CD4-positive, alpha-beta T cell (primary cell): ENCODE measurements at places on chromosomes 7 and 10.

DNA sequence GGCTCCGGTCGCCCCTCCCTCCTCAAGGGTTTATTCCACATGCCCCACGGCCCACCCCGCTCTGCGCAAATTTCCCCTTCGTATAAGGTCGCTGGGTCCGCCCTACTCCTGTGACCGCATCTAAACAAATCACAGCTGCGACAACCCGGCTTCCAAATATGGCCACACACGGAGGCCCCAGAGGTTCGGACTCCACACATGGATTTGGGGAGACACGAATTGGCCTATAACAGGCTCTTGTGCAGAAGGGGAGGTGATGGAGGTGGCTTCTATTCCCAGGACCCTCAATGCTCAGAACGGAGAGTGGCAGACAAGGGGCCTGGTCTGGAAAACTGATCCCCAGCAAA, 90.1 kb downstream of the FOXL3 start:
- DNase-seq = no peak

GRCh38 chr7:83663131-83663530, 14.2 kb upstream of the SEMA3E start:
- DNase-seq = no peak

- DNase-seq = no peak
Measured at GRCh38 chr7:151706277-151707104, 170.4 kb downstream of the PRKAG2 start.

DNA sequence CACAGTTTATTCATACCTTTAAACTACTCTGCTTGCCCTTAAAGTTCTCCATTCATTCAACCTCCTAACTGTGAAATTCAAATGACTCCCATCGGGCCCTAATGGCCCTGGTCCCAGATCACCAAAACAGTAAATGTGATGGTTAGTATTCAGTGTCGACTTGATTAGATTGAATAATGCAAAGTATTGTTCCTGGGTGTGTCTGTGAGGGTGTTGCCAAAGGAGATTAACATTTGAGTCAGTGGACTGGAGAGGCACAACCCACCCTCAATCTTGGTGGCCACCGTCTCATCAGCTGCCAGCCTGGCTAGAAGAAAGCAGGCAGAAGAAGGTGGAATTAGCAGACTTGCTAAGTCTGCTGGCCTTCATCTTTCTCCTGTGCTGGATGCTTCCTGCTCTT, 80.1 kb upstream of the PLXNA4 start:
- no peak for DNase-seq

GRCh38 chr7:41002741-41003610, 699.9 kb downstream of the INHBA start:
- no peak for DNase-seq

DNA sequence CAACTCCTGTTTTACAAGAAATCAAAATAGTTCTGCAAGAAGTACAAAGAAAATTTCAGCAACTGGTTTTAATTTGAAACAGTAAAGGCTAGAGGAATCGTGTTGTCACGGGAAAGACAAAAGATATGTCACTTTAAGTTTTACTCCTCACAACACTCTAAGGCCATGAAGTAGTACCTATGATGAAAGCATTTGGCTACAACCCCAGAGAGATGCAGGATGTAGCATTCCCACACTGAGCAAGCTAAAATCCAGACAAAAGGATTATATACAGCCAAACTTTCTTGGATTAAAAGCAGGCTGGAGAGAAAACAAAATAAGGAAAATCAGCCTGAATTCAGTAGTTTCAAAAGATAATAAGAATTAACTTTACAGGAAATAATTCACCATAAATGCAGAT, 245.5 kb upstream of the STEAP1 start:
- DNase-seq = no peak

DNA sequence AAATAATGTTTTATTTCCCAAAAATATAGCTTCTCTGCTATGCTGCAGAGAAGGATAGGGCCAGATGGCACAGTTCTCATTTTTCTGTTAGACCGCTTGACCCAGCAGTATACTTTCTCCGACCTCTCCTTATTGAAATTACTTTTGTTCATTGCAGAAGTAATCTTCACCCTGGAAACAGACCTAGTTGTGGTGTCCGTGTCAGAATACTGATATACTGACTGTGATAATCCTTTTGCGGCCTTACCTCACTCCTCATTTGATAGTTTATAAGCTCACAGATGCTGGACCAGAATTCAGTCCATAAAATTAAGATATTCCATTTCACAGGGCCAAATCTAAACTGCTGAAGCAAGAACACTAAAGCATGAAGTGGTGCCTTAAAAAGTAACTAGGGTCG, 260.6 kb upstream of the DKK1 start:
- no peak for DNase-seq

DNA sequence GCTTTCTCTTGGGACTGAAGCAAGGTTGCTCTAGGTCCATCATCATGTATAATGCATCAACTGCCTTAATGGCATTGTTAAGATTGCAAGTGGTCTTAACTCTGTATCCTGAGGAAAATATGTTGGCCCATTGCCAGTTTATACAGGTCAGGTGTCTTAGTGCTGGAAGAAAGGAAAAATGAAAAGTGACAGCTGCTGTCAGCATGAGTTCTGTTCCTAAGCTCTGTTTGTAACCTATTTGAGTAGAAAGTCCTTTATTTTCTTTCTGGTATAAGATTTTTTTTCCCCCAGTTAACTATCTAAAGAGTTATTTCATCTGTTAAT, 127.2 kb downstream of the SRI start:
- no peak for DNase-seq

- no peak for DNase-seq
Measured at GRCh38 chr10:43594944-43595589, 11.2 kb upstream of the ZNF485 start.

DNA sequence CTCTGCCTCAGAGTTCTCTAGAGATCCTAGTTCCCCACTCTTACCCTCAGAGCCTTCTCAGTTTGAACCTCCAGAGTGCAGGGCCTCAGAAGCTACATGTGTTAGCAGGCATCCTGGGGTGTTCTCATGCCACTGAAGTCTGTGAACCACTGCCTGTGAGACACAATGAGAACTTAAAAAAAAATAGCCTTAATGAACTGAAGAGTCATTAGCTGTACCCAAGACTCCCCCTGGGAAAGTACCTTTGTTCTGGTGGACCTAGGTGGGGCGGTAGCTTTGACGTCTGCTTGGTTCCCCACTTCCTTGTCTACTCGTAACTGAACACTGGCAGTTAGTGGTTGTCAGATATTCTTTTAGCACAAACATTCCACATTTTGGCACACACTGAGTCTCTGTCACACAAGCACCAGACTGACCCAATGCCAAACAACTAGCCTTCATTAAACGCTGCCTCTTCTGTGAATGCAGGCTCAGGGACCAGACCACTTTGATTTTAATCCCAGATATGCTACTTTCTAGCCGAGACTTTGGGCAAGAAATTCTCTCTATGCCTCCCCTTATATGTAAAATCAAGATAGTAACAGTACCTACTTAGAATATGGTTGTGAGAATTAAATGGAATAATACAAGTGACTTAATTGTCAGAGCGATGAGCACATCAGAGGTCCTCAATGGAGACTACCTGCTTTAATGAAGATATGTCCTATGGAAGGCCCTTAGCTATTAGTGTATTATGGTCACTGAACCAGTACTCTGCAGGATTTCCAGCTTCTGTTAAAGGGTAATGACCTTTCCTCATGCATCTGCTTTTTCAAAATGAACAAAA, 75.3 kb upstream of the CC2D2B start:
- DNase-seq = no peak

- no peak for DNase-seq
Measured at GRCh38 chr10:120131183-120131582, 238.7 kb downstream of the SEC23IP start.

GRCh38 chr7:66033471-66034385, 41.9 kb upstream of the ASL start:
- no peak for DNase-seq

DNA sequence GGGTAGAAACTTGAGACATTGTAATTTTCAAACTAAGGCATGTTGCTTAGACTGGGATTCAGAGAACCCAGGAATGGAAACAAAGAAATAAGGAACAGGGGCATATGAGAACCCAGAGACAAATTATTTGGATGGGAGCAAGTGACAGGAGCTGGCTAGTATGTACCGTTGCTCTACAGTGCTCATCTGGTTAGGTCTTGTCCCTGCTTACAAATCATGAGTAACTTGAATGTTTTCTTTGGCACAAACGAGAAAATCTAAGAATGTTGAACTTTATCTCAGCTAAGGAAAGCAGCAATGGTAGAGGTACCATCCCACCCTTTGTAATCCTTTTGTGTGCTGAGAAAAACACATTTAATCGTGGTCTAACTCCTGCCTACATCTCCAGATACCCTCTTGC, 116.0 kb upstream of the IMMP2L start:
- DNase-seq = no peak

DNA sequence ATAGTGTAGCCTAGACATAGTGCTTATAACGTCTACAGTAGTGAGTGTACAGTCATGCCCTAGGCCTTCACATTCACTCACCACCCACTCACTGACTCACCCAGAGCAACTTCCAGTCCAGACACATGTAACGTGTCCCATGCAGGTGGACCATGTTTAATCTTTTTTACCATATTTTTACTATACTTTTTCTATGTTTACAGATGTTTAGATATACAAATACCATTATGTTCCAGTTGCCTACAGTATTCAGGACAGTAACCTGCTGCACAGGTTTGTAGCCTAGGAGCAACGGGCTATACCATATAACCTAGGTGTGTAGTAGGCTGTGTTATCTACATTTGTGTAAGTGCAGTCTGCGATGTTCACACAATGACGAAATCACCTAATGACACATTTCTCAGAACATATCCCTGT, 11.0 kb downstream of the MPP7 start:
- no peak for DNase-seq

- DNase-seq = no peak
Measured at GRCh38 chr7:105010504-105011130, 3.4 kb upstream of the KMT2E start.

GRCh38 chr7:149179241-149179640, 16.1 kb upstream of the ZNF282 start:
- DNase-seq = no peak

DNA sequence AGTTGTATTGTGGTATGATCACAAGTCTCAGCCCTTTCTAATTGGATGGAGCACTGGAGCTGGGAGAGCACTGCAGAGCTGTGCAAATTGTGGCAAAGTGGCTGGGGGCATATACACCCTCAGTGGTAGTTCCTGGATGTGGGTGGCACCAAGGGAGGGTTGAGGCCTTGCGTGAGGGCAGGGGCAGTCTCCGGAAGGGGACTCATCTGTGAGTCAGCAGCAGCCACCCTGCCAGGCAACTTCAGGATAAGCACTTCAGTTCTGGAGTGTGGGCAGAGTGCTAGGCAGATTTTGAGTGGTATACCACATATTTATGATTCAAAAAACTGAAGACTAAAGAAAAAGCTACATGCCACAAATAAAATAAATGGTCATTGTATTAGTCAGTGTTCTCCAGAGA, 210.5 kb downstream of the ETV1 start:
- no peak for DNase-seq

DNA sequence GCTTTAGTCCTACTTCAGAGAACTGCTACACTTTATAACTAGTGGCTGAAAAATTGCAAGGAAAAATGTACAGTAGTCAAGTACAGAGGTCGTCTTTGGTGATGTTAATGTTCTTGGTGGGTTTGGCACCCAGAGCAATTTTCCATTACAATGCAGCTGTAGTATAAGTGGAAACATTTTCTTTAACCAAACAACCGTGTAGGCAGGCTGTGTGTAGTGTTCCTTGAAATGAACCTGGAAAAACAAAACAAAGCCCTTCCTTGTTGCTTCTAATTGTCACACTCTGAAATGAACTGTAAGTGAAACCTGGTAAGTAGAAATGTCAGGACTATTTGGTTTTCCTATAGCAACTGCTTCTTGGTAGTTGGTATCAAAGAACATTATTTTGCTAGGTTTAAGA, 256.9 kb downstream of the MDFIC start:
- DNase-seq = no peak

DNA sequence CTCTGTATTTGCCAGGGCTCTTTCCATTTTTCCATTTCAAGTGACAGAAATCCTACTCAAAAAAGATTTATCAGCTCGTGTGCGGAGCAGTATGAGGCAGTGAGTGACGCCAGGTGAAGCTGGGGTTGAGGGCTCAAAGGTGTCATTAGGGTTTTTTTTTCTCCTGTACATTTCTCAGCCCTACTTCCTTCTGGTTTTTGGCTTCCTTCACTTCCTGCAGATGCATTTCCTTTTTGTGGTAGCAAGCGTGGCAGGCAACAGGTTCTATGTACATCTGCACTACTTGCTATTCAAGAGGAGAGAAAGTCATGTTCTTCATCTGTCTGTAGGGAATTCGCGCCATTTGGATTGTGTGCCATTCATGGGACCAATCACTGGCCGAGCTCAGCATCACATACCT, 52.8 kb upstream of the AOAH start:
- DNase-seq = peak; percentile 37

DNA sequence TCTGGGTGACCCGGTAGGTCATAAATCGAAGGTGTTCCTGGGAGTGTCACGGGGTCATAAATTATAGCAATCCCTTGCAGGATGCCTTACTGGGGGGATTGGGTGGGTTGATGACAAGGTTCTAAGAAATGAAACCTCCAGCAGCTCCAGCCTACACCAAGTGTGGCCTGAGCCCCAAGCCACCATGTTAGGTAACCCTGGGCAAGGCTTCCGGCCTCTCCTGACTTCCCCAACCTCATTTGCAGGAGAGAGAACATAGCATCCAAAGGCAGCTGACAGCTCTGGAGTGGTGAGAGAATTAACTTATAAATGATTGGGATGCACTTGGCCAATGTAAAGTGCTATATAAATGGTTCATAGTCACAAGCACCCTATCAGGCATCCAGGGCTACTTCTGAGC, 52.8 kb upstream of the TMEM273 start:
- DNase-seq = no peak

DNA sequence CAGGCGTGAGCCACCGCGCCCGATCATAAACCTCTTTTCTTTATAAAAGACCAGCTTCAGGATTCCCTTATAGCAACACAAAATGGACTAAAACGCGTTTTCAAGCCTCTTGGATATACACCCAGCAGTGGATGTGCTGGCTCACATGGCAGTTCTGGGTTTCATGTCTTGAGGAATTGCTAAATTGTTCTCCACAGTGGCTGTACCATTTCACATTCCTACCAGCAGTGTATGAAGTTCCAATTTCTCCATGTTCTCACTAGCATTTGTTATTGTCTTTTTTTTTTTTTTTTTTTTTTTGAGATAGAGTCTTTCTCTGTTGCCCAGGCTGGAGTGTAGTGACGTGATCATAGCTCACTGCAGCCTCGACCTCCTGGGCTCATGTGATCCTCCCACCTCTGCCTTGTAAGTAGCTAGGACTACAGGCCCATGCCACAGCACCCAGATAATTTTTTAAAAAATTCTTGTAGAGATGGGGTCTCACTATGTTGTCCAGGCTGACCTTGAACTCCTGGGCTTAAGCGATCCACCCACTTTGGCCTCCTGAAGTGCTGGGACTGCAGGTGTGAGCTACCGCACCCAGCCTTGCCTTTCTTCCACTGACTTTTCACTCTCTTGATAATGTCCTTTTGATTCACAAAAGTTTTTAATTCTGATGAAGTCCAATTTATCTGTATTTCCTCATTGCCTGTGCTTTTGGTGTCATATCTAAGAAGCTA, 17.4 kb downstream of the TECPR1 start:
- DNase-seq = no peak
